Substantia nigra (tissue), 51 donors: ENCODE measurements at places on chromosomes 5 and 9.

GRCh38 chr5:3004361-3005080 is 253.0 kb upstream of the IRX2 start:
- DNase-seq, result no peak

DNA sequence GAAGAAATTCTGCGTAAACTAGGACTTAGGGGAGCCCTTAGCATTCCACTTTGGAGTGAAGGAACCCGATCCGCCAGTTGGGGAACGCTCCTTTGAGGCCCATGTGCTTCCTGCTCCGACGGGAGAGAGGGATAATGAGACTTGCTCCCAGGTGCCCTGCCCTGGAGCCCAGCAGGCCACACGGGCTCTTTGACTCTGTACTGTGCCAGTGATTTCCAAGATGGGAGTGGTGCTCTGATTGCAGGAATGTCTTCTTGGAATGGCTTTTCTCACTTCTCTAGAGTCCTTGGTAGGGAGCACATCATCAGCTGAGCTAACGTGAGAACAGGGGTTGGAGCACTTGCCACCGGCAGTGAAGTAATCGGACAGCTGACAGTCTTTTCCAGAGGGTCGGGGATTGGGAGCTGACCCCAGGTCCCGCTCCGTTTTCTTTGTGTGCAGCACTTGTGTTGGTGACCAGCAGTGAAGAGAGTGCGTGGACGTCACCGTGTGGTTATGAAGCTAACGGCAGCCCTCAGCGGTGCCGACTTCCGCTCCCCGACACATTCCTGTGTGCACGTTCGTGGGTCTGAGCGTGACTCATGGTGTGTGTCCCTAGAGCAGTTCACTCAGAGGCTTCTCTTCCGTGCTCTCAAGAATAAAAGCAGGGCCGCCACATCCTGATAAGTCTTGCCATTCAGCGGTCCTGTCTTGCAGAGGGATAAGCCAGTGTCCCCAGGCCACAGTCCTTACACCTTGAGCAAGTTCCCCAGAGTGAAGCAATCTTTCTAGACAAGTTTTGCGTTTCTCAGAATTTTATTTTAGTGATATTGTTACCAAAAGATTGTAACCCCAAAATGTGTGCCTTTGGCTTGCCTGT is 25.6 kb downstream of the ABL1 start:
- peak; percentile 42 for DNase-seq

DNA sequence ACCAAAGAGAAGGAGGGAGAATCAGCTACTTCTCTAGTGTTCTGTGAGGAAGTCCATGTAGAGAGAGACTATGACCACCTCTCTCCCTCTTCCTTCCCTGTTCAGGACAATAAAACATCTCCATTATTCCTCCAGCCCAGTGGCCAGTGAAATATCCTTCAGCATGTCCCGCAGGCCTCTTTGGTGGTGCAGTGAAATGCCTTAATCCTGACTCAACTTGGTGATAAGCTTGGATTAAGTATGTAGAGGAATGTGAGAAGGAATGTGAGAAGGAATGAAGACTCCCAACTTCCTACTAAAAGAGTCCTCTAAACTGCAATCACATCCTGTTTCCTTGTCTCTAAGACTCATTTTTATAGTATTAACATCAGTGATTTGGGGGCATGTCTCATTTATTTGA is 167.3 kb downstream of the TRPM3 start:
- DNase-seq, result no peak

DNA sequence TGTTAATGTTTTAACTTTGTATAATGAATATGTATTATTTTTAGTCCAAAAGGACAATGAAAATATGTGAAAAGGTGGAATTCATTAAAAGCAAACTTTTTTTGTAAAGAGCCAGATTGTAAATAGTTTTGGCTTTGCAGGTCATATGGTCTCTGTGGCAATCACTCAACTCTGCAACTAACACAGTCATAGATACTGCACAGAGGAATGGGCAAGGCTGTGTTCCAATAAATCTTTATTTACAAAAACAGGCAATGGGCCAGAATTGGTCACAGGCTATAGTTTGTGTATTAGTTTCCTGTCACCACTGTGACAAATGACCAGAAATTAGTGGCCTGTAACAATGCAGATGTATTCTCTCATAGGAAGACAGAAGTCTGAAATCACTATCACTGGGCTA is 125.4 kb upstream of the PTCH1 start:
- DNase-seq, result no peak

GRCh38 chr9:129868872-129869486 is 33.7 kb downstream of the USP20 start:
- DNase-seq, result no peak

GRCh38 chr9:115923410-115923809 is 230.2 kb upstream of the PAPPA start:
- DNase-seq, result no peak

DNA sequence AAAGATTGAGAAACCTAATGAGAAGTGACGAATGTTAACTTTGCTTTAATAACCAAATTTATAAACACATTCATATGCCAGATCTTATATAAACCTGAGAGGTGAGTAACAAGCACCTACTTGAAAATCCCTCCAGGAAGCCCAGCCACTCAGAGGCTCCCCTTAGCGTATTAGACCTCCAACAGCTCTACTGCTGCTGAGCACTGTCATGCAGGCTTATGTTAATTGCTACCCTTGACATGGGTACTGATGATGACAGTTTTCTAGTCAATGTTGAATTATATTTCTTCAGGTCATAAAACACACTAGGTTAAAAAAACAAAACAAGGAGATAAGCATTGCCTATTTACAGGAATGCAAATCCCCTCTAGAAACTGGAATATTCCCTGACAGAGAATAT is 161.2 kb downstream of the MPDZ start:
- no peak for DNase-seq

DNA sequence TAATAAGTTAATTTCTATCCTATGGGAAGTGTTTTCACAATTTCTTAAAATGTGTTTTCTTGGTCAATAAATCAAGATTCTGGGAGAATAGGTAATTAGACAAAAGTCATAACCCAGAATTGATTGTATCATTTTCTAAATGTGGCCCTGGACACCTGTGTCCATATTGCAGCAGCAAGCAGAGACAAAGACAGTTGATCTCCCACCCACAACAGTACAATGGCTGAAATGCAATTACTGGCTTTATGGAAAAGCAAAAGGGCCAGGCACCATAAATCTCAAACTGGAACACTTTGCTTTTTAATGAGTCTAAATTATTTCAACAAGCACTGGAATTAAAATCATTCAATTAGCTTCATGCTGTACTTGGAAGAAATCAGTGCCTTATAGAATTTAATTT is 157.2 kb downstream of the ESM1 start:
- no peak for DNase-seq
